ENCODE measurements at places on chromosomes 2 and 18.

GRCh38 chr2:36337354-36337753, 18.2 kb upstream of the CRIM1 start:
- no peak for DNase-seq

DNA sequence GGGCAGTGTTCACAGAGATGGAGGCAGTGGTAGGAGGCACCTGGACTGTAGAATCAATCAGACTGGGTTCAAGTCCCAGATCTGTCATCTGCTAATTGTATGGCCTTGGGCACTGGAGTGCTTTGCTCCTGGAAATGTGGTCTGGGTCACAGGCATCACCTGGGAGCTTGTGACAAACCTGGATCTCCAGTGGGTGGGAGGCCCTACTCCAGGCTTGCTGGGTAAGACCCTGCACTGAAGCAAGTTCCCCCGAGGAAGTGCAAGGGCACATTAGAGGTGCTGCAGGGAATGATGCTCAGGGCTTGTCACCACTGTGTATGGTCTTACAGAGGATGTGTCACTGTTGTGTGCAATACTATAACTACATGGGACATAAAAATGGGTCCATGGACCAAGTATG, 220.5 kb upstream of the ID2 start:
- no peak for DNase-seq

GRCh38 chr2:205715831-205716525, 33.7 kb downstream of the NRP2 start:
- DNase-seq, result no peak

GRCh38 chr18:35807811-35808335, 164.6 kb upstream of the RMP24 start:
- DNase-seq, result no peak

- no peak for DNase-seq
These were observed 36.4 kb upstream of the GLI2 start for GRCh38 chr2:120699292-120699691.

DNA sequence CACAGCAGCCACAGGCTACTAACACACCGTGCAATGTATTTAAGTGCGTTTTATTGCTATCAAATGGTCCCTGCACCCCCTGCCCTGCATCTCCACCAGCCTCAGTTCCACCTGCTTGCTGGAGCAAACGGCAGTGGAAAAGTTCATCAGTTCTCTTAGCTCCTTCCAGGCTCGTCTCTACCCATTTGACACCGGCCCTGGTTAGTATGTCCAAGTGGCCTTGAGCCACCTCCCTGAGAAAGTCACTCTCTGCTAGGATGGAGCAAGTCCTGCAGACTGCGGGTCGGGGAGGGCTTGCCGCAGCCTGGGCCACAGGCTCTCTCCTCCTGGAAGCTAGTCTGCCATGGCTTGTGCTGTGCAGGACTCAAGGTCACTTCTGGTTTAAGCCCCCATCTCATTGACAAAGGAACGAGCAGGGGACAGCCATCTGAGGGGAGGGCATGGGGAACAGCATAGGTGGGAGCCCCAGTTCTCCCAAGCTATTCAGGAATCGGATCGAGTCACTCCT, 74.9 kb downstream of the RHOB start:
- no peak for DNase-seq

DNA sequence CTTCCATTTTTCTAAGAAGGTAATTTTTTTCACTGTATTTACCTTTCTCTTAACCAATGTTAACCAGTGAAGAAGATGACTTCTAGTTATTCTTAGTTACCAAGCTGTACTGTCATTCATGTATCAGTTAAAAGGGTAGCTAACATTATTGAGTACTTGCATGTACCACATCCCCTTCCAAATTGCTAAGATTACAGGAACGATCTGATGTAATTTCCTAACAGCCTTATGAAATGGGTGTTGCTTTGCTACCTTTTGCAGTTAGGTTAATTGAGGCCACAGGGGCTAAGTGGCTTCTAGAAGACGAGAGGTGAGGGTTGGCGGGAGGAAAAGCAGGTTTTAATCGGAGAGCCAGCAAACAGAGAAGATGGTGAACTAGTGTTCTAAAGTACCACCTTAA, 1.8 kb upstream of the SULT6B1 start:
- DNase-seq, result no peak

DNA sequence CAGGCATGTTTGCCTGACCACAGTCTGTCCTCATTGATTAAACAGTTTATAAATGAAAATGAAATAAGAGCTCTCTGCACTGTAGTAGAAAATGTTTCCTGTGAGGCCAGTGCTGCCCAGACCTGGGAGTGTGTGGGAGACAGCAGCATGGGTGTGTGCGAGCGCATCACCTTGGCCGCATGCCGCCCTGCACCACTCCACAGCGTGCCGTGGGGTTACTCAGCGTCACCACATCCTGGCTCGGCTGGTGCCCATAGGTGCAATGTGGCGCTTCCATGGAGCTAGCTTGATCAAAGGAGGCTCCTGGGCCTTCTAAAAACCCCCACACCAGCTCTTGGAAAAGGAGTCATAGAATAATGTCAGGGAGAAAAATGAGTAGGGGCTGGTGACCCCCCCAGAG, 76.0 kb upstream of the EPC2 start:
- no peak for DNase-seq

DNA sequence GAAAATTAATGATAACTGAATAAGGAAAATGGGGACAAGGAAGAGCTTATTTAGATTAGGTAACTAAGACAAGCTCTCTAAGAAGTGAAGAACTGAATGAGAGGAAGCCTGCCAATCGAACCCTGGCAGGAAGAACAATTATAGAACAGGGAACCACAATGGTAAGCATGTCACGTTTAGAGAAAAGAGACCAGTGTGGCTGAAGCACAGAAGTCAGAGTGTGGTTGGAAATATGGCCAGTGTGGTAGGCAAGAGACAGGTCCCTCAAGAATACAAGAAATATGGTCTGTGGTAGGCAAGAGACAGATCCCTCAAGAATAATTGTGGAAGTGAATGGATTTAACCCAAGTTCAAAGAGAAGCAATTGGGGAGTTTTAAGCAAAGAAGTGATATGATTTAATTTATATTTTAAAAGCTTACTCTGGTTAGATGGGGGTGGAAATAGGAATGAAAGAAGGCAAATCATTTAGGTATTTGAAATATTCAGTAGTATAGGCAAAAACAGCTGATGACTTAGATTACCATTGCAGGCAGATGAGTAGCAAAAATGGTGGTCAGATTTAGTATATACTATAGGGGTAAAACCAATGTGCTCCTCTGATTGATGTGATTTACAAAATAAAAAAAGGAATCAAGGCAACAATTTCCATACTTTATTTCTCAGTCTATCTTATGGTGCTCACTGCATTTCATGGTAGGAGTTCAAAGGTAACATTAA, 38.8 kb upstream of the ERMN start:
- DNase-seq, result no peak

DNA sequence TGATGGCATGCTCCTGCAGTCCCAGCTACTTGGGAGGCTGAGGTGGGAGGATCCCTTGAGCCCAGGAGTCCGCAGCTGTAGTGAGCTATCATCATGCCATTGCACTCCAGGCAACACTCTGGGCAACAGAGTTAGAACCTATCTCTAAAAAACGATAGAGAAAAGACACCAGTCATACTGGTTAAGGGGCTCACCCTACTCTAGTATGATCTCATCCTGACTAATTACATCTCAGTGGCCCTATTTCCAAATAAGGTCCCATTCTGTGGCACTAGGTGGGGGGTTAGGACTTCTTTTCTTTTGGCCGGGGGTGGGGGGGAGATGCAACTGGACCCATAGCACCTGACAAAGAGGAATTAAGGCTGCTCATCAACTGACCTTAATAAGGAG, 163.2 kb upstream of the NCK2 start:
- DNase-seq, result no peak

DNA sequence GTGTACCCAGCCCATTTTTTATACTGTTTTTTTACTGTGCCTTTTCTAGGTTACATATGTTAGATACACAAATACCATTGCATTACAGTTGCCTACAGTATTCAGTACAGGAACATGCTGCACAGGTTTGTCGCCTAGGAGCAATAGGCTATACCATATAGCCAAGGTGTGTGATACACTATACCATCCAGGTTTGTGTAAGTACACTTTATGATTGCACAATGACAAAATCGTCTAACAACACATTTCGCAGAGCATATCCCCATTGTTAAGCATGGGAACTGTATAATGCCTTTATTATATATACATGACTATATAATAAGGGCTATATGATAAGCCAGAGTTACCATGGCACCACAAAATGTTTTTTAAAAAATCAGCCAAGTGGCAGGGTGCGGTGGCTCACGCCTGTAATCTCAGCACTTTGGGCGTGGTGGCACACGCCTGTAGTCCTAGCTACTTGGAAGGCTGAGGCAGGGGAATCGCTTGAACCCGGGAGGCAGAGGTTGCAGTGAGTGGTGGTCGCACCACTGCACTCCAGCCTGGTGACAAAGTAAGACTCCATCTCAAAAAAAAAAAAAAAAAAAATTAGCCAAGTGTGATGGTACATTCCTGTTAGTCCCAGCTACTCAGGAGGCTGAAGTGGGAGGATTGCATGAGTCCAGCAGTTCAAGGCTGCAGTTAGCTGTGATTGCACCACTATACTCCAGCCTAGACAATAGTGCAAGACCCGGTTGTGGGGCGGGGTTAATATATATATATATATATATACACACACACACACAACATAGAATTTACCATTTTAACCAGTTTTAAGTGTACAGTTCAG, 2.8 kb upstream of the CENPA start:
- no peak for DNase-seq

DNA sequence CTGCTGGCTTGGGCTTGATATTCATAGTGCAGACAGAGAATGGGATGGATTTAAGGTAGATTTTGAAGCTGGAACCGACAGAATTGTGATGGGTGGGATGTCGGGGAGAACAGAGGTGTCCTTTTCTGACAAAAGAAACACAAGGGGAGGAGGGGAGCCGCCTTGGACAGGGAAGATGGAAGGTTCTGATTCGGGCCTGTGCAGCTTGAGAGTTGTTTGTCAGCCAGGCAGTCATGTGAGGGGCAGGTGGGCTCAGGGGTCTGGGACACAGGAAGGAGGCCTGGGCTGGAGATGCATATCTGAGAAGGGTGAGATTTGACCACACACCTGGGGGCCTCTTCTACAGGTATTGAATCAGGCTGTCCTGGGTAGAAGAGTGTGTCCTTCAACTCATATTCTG, 41.4 kb downstream of the NPAS2 start:
- no peak for DNase-seq

DNA sequence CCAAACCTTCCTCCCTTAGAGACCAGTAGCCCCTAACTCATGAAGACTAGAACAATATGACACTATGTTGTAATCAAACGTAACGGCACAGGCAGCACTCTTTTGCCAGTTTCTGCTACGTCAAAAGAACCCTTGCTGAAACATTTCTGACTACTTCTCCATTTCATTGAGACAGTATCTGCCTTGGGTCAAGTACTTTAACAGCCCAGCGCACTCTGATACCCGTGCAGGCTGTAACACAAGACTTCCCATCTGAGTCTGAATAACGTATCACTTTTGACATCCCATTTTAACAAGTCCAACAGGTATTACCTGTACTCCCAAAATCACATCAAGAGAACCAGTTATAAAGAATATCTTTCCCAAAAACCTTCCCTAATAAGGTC, 38.4 kb downstream of the TBC1D8 start:
- no peak for DNase-seq

- no peak for DNase-seq
These were observed 53.8 kb downstream of the TMEM200C start for GRCh38 chr18:5841518-5841917.

DNA sequence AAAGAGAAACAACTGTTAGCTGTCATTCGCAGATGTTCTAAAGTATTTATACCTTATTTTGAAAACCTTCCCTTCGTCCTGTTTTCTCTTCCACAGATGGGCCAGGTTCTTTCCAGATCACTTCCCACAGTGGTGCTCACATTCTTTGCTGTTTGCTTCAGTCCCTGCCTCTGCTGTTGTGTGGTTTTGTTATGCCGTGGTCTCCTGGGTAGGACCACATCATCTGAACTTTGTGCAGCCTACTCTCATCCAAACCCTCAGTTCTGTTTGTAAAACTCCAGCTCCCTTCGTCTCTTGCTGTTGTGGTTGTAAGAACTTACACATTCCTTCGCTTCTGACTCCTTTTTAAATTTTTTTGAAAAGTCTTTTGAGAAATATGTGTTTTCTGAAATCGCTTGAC, 38.1 kb downstream of the ZNF236 start:
- no peak for DNase-seq

GRCh38 chr2:110873056-110873502, 140.7 kb downstream of the ACOXL start:
- no peak for DNase-seq

DNA sequence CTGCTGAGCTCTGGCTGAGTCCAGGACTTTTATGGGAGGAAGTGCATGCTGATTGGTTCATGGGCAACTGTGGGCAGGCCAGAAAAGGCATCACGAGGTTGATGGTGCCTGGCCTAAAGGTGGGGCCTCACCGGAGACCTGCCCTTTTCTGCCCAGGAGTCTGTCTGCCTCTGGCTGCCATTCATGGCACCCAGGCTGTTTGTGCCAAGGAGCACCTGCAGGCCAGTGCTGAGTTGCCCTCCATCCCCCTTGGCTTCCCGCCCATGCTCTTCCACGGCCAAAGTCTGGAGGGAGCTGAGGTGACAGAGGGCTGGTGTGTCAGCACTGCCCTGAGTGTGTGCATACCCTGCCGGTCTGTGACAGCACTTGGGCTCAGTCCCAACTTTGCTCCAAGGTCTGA, 123.2 kb downstream of the PTH2R start:
- no peak for DNase-seq

GRCh38 chr18:23243178-23243577, 107.9 kb downstream of the CABLES1 start:
- DNase-seq, result no peak

GRCh38 chr2:218319813-218320365, 27.6 kb upstream of the TMBIM1 start:
- no peak for DNase-seq

GRCh38 chr18:31612124-31612523, 20.4 kb downstream of the TTR start:
- no peak for DNase-seq

GRCh38 chr2:60486551-60486950, 66.9 kb downstream of the BCL11A start:
- DNase-seq, result no peak

DNA sequence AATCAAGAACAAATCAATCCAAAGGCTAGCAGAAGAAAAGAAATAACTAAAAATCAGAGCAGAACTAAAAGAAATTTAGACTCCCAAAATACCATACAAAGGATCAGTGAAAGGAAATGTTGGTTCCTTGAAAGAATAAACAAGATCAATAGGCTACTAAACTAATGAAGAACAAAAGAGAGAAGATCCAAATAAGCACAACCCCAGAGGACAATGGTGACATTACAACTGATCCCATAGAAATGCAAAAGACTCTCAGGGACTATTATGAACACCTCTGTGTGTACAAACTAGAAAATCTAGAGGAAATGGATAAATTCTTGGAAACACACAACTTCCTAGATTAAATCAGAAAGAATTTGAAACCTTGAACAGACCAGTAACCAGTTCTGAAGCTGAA, 1186.9 kb downstream of the LRP1B start:
- DNase-seq, result no peak

Measured in right renal cortex interstitium (tissue), 3 donors.